ENCODE measurements at places on chromosomes 6 and 20.

DNA sequence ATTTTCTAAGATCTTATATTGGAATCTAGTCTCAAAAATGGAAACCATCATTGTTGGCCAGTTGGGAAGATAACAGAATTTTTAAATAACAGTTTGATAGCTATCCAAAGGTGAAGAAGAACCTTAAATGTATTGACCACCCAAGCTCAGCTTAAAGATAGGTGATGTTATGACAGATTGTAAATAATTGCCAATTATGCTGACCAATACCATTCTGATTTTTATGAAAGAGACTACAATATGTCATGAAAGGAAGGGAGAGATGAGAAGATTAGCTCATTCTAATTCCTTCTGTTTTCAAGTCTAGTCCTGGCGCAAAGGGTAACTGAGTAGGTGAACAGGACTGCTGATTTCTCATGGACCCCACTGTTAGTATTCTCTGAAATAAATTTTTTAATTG lies 5.7 kb upstream of the TAB2 start:
- no peak for DNase-seq

- DNase-seq, result no peak
Measured at GRCh38 chr20:24875078-24875477, 74.0 kb upstream of the CST7 start.

DNA sequence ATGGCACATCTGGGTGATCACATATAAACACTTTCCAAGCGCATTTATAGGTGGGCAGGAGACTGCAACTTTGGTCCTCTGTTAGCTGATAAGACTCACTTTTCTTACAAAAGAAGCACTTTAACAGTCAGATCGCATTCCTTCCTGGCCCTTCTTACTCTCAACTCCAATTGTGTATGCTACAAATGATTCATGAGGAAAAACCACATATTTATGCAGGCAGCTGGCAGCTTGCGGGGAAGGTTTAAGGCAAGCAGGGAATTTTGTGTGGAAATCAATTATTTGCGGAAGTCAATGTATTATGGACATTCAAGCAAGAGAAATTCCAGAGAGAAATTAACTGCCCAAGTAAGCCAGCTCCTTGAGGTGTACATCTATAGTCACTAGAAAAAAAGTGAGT lies 194.0 kb downstream of the PKHD1 start:
- no peak for DNase-seq

GRCh38 chr20:60627751-60628565 lies 624.1 kb upstream of the CDH4 start:
- DNase-seq, result no peak

DNA sequence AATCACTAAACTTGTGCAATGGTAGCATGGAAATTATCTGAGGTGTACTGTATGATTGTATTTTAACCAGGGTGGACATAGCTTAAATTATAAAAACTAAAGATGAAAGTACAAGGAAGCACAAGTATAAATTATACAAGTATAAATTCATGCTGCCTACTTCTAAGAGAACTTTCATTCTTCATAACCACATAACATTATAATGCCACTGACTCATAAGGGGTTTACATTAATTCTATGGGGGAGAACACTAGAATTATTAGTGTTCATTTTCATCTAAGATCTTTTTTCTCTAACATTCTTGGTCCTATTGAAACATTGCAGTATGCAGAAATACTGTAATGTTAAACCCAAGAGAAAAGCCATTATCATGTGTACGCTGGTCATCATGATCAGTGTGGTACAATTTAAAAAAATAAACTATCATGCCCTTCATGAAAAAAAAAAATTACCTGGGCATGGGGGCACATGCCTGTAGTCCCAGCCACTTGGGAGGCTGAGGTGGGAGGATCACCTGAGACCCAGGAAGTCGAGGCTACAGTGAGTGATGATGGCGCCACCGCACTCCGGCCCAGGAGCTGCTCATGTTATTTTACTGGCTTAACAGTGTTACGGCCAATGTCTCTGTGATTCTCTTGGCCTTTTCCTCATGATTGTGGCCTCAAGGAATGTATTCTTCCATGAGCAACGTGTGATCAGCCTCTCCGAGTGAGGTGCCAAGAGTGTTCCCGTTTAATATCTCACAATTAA lies 25.9 kb upstream of the AHCY start:
- no peak for DNase-seq

DNA sequence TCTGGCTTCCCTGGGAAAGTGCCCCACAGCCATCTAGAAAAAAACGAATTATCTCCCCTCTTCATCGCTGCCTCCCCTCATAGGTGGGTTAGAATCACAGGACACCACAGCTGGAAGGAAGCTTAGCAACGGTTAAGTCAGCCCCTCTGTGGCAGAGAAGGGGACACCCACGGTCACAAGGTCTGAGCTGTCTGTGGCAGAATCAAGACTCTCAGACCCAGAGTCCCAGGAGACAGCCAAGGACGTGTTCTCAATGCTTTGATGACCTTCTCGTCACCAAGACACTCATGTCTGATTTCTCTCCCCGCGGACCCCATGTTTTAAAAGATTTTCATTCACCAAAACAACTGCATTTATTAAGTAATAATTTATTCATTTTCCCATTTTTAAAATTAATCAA lies 221.5 kb downstream of the NRN1 start:
- DNase-seq, result no peak

DNA sequence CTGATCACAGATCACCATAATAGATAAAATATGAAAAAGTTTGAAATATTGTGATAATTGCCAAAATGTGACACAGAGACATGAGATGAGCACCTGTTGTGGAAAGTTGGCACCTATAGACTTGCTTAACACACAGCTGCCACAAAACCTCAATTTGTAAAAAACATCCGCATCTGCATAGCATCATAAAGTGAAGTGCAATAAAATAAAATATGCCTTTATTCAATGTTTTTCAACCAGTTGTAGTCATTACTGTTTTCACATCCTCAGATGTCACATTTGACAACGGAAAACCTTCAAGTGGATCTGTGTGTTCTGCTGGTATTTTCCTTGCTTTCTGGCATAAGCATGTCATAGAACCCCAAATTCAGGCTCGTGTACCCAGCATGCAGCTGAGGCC lies 50.2 kb upstream of the IFNGR1 start:
- DNase-seq, result no peak

DNA sequence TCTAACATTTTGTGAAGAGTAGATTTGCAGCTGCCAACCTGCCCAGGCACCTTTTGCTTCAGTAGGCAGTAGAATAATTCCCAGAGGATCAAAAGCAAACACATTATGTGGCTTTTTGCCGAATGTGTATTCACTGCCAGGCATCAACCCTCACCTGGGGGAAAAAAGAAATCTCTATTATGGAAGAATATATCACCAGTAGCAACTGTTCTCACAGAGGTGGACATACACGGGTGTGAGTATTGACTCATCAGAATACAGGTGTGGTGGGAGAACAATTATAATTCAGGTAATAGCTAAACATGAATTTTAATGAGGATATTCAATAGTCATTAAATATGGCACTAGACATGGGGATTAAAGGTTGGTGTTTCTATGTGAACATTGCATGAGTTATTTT lies 910.7 kb downstream of the TFAP2A start:
- DNase-seq, result no peak

GRCh38 chr6:36999751-37000125 lies 5.7 kb upstream of the FGD2 start:
- no peak for DNase-seq

GRCh38 chr6:159151266-159151855 lies 17.8 kb upstream of the FNDC1 start:
- no peak for DNase-seq

DNA sequence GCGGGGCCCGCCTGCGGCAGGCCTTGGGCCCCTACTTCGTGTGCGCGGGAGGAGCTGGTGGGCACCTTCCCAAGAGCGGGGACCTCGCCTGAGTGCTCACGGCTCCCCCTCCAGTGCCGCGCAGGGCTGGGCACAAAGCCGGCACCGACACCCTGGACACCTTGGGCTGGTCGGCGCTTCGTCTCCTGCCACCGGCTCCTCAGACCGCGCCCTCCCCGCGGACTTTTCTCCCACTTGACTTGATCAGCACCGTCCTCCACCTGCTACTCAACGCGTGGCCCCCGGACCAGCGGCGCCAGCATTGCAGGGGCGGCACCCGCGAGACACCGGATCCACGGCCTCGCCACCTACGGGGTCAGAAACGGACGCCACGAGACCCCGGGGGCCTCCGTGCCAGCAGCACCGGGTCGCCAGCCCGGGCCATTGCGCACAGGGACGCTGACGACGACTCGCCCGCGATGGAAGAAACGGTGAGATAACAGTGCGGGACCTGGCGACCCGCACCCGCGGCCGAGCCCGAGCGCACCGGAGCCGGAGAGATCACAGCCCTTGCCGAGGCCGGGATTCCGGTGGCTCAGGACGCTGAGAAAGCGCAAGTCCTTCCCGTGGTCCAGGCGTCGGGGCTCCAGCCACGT lies 154.2 kb downstream of the DLL1 start:
- DNase-seq, result no peak

DNA sequence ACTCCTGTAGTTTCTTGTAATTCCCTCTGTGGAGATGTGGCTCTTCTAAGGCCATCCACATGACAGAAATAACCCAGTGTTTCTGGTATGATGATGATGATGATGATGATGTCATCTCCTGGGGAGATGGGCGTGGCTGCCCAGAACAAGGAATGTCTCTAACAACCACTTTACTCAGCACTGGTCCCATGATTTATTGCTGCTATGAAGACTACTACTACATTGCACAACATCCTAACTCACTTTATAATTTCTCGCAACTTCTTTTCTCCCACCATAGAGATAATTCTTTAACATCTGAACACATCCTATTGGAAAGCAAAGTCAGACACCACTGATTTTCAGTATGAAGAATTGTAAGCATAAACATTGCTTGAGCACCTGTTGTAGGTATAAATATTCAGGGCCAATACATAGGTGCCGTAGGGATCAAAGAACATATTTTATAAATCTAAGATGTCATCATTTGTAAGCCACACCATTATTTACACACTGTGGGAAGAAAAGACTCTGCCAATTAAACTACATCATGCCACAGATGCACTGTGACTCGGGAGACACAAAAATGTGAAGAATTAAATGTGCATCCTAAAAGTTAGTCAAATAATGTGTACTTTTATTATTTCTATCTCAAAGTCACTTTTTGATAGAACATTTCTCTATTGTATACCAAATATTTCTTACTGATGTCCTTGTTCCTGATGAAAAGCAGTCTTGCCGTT lies 6.4 kb downstream of the TPMT start:
- no peak for DNase-seq

DNA sequence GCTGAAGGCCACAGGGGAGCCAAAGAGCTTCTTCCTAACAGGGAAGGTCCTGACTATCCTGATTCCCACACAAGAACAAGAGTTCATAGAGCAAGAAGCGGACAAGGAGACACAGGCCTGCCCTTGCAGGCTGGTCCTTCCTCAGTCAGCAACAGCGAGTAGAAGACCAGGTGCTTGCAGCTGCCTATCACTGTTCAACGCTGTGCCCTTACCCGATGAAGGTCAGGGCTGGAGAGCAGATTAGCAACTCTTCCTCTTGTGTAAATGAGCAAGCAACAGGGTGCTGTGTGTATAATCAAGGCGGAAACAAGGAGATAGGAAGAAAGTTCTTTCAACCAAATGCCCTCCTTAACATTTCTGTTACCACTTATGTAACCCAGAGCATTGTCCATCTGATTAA lies 115.3 kb upstream of the SPACA1 start:
- no peak for DNase-seq

DNA sequence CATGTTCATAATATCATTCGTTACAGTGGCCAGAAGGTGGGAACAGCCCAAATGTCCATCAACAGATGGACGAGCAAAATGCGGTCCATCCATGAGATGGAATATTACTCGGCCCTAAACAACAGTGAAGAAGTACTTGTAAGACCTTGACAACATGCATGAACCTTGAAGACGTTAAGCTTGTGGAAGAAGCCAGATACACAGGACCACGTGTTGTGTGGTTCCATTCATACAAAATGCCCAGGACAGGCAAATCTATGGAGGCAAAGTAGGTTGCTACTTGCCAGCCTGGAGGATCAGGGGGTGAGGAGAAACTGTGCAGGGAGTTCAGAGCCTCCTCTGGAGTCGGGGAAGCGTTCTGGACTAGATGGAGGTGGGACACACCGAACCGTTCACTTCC lies 207.1 kb downstream of the ERMARD start:
- DNase-seq, result peak; percentile 74

DNA sequence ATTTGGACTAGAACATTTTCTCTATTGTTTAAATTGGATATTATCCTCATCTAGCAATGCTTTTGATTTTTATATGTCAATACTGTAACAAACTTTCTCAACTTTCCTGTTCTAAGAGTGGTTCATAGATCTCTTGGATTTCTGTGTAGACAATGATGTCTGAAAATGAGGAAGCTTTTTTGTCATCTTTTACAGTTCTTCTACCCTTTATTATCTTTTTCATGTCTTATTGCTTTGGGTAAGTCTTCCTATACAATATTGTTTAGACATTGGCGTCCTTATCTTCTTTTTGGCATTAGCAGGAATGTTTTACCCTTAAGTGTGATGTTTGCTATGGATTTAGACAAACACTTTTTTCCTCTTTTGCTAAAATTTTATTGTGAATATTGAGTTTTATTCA lies 91.5 kb upstream of the MTHFD1L start:
- DNase-seq, result no peak

DNA sequence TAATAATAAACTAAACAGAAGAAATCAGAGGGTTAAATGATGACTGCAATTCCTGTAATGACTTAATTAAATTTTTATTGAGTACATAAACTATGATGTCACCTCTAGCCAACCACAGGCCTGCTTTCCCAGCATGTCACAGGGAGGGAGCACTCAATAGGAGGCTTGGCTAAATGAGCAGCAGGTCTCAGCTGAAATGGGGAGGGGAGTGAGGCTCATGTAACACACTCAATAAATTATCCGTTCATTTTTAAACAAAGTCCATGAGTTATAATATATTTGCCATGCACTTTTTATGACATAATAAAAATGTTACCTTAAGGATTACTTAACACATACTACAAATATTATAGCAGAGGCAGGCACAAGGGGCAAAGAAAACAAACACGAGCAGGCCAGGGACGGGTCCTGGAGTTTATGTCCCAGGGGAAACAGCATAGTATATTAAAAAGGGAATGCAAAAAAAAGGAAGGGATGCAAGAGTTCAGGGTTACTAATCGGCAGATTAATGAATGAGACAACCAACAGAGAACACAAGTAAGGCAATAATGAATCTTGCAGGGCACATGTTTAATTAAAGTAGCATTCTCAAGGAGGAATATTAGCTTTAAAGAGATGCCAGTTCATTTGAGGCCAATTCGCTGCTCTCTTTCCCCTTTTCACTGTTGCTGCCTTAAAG lies 27.1 kb upstream of the FAM83C start:
- no peak for DNase-seq

DNA sequence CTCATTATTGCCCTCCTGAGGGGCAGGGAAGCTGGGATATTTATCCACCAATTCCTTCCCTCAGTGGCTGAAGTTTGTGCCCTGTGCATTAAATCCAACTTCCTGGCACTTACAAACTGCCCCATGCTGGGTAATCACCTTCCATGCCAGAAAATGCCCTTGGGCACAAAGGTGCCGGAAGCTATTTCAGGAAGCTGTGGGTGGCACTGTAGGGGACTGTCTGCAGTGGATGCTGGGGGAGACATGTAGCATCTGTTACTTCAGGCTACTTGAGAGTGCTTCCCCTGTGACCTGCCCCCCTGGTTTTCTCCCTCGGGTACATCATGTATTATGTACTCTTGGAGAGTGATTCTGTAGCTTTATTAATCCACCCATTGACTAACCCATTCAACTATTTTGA lies 24.7 kb upstream of the RALGAPA2 start:
- no peak for DNase-seq

- no peak for DNase-seq
Measured at GRCh38 chr6:2101213-2101612, 144.2 kb downstream of the GMDS start.
